ENCODE measurements at places on chromosomes 4 and X. TPM values are rescaled to one million over a fixed set of nuclear protein-coding genes. Genes with fewer than 3 reads are reported as not detected.

GPR34 gene
- not detected for total RNA-seq

HTN3 gene
- total RNA-seq, result not detected

CENPI gene
- total RNA-seq, result 1.9 TPM

FOXP3 gene
- 0.18 TPM for total RNA-seq

TCEAL3 gene
- total RNA-seq, result 11.8 TPM

KIAA1210 gene
- total RNA-seq, result not detected

Measured in cardiac muscle cell (in vitro differentiated cells and primary cell).